Vagina (tissue), 2 donors: ENCODE measurements at places on chromosomes 2 and 18. TPM values are rescaled to one million over a fixed set of nuclear protein-coding genes. Genes with fewer than 3 reads are reported as not detected.

Gene SLC25A12
- 26.0 TPM for total RNA-seq

Gene ALK
- 0.74 TPM for total RNA-seq

Gene POTEJ
- not detected for total RNA-seq

Gene CYTIP
- 12.5 TPM for total RNA-seq

Gene NEB
- 0.98 TPM for total RNA-seq

Gene ORC4
- 25.5 TPM for total RNA-seq

Gene ARHGEF33
- 0.74 TPM for total RNA-seq

Gene CYP27C1
- 3.2 TPM for total RNA-seq

Gene SERPINB5
- total RNA-seq: 141 TPM

Gene EPC2
- 31.9 TPM for total RNA-seq

Gene IL36RN
- total RNA-seq: 0.25 TPM

Gene FAM110C
- 27.3 TPM for total RNA-seq

Gene SCYGR4
- total RNA-seq: not detected

Gene ACADL
- total RNA-seq: 10.6 TPM

Gene FOXD4L1
- not detected for total RNA-seq

Gene SLC14A1
- 3.4 TPM for total RNA-seq
